ENCODE measurements at places on chromosomes 11 and 22.

GRCh38 chr11:128533472-128533871 is 53.9 kb downstream of the ETS1 start:
- no peak for DNase-seq

GRCh38 chr11:61144511-61145179 is 16.6 kb downstream of the VPS37C start:
- no peak for DNase-seq

DNA sequence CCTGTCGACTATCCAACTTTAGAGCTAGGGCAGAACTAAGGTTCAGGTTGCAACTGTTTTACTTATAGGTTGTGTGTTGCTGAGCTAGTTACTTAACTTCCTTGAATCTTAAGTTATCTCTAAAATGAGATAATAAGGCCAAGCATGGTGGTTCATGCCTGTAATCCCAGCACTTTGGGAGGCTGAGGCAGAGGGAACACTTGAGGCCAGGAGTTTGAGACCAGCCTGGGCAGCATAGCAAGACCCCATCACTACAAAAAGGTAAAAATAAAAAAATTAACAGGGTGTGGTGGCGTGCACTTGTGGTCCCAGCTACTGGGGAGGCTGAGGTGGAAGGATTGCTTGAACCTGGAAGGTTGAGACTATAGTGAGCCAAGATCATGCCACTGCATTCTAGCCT is 2.1 kb downstream of the ACCS start:
- DNase-seq: no peak

GRCh38 chr11:78094250-78094649 is 14.6 kb upstream of the NDUFC2 start:
- DNase-seq: no peak

DNA sequence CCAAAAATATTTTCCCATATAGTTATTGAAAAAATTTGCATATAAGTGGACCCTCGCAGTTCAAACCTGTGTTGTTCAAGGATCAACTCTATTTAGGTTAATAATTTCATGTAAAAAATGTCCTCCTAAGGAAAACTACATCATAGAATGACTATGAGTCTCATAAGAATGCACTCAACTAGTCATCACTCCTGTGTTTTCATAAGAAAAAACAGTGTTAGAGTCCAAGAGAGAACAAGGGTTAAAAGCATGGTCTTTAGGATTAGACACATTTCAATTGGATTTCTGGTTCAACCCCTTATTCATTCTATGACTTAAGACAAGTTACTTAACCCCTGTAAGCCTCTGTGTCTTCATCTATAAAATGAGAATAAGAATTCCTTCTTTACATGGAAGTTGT is 5.1 kb downstream of the PARVA start:
- DNase-seq: no peak

- DNase-seq: no peak
These were observed 14.8 kb upstream of the MRGPRF start for GRCh38 chr11:69027704-69028372.

- DNase-seq: no peak
These were observed 3.1 kb downstream of the FOSL1 start for GRCh38 chr11:65897020-65897471.

GRCh38 chr22:38953091-38953490 is 4.3 kb upstream of the APOBEC3A start:
- no peak for DNase-seq
